ENCODE measurements at places on chromosomes 7 and 10.

DNA sequence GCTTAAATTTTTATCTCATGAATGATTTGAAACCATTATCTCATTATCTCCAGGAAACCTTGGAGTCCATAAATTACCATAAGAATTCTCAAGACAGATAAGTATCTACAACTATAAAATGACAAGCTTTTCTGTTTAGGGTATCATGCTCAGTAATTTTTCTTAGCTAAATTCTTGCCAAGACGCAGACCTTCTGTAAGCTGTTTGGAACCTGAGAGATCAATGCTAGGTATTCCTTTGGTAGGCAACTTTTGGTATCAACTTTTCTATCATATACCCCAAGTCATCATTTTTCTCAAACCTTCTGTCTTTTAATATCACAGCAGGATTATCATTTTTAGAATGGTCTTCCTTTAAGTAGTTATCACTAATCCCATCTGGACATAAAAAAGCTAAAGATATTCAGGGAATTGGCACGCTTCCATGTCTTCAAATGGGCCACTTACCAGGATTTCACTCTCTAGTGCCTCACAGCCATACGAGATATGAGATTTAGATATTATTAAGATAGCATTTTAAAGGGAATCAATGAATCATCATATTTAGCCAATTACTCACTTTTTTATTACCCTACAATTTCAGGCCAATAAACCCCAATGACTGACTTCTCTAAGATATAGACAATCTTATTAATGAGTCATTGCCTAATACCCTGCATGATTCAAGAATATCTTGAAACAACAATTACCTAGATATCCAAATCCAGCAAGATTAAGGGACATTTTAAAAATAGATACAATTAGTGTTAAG is 544.1 kb downstream of the HTR7 start:
- DNase-seq: no peak

DNA sequence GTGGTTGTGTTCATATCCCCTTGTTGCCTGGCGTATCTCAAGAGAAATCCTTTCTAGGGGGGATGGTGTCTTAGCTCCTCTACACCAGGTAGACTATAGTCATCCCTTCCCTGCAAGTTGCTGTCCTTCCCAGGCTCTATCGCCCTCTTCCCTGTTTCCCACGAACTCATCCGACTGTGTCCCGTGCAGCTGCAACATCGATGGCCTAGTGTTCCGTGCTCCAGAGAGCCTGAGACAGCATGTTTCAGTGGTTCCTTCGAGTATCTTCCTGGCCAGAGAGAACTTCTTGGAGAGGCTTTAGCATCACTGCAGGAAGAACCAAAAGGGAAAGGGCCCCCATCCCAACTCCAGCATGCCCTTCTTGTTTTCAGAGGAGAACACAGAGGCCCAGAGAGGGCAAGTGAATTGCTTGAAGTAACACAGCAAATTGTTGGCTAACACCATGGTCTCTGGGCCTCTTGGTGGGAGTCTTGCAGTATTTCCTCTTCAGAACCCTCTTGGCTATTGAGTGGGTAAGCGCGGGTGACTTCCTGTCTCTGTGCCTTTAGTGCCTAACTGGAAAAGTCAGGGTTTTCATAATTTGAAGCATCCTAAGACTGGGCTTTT is 162.9 kb downstream of the RGS10 start:
- no peak for DNase-seq

DNA sequence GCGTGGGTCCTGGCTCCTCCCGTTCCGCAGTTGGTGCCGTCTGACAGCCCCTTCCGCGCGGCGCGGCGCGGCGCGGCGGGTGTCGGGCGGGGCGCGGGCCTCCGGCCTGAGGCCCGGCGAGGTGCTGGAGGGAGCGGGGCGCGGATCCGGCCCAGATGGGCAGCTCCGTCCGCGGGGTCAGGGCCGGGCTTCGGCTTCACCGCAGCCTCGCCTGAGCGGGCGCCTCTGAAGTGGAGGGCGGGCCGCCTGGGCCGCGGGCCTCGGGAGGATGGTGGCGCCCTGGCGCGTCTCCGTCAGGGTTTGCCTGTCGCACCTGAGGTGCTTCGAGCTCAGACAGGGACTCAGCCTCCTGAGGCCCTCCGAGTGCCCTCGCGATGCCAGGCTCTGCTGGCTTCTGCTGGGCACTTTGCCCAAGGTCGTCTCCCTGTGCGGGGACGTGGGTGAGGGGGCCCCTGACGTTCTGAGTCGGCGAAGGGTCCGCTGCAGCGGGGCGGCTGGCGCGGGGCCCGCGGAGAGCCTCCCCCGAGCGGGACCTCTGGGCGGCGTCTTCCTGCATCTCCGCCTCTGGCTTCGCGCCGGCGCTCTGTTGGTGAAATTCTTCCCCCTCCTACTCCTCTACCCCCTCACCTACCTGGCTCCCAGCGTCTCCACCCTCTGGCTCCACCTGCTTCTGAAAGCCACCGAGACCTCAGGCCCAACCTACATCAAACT is 473 bp downstream of the ADCK2 start:
- DNase-seq: peak; percentile 56

- peak; percentile 91 for DNase-seq
These were observed 1.7 kb downstream of the TNS3 start for GRCh38 chr7:47580175-47580706.

GRCh38 chr7:13144673-13145072 is 457.2 kb downstream of the ARL4A start:
- no peak for DNase-seq

GRCh38 chr7:156162451-156162850 is 350.2 kb upstream of the SHH start:
- no peak for DNase-seq

GRCh38 chr10:114869520-114869892 is 47.9 kb downstream of the FHIP2A start:
- no peak for DNase-seq

DNA sequence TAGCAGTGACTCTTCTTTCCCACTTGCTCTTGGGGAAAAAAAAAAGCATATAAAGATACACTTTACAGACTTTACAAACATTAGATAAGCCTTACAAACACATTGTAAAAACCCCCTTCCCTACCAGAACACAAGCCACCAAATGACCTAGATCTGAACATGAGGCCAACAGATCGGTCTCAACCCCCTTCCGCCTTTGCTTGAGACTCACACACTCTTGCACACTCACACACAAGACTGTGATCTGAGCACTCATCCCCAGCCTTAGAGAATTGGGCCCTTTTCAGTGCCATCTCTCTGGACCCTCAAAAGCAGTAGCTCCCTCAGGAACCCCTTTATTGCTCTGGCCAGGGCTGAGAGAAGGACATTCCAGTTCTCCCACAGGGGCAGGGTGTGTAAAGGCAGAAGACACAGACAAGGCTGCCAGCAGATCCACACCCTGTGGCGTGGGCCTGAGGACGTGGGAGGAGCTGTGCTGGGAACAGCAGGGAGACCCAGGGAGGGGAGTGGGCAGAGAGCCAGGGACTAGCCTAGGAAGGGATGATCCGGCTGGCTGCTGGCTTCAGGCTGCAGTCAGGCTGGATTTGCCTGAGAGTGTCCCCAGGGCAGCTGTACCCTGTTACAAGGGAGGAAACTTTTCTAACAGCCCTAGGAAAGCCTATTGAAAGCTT is 206.7 kb downstream of the KIAA1217 start:
- DNase-seq: no peak

DNA sequence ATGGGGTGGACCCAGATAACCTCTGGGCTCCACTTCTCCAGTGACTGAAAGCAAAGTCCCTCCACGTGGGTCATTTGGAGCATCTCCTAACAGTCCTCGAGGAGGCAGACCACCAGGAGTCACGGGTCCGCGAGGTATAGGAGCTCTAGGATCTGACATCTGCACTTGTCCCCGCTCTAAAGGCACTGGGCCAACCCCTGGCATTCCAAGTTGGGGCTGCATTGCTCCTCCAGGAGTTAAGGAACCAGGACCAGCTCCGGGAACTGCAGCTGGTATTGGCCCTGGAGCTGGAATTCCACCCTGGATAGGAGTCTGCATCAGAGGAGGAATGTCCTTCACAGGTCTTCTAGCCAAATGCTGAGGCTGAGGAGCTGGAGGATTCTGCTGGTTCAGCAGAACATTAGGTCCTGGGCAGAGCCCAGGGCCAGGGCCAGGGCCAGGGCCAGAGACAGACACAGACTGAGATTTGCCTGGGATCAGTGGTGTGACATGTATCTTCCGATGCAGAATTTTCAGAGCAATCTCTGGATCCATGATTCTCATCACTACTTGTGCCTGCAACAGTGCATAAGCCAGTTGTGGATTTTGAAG is 827 bp downstream of the CSTF2T start:
- DNase-seq: no peak

- DNase-seq: no peak
These were observed 245.4 kb downstream of the AUTS2 start for GRCh38 chr7:69843653-69844052.

GRCh38 chr7:4190010-4190981 is 491.8 kb upstream of the FOXK1 start:
- DNase-seq: no peak

DNA sequence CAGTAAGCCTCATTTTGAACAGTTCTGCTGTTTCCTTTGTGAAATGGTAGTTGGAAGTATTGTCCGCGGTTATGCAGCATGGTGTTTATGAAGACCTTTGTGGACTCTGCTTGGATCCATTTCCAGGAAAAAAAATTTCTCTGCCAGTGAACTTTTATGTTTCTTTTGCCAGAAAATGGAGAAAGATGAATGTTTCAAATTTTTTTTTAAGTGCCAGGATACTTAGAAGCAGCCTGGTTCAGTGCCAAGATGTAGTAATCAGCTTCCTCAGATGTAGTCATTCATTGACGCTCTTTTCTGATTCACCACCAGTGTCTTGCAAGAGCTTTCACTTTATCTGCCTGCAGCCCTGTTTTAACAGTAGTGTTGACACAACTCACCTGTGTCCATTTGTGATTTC is 258.2 kb downstream of the SDK1 start:
- no peak for DNase-seq

DNA sequence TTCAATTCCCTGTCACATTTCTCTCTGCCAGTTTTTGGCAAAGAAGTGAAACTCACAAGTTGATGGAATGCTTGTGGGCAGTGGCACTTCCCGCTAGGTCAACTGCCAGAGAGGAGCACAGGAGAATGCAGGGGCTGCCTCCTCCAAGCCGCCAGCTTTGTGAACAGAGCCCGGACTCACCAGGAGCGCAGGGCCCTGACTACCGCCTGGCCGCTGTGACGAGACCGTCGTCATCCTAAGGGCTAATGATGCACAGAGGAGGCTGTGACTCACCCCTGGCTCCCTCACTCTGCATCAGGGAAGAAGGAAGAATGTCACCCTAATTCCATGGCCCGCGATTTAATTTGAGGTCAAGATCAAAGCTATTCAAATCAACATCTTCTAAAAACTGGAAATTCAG is 123.9 kb downstream of the TAX1BP1 start:
- DNase-seq: no peak

DNA sequence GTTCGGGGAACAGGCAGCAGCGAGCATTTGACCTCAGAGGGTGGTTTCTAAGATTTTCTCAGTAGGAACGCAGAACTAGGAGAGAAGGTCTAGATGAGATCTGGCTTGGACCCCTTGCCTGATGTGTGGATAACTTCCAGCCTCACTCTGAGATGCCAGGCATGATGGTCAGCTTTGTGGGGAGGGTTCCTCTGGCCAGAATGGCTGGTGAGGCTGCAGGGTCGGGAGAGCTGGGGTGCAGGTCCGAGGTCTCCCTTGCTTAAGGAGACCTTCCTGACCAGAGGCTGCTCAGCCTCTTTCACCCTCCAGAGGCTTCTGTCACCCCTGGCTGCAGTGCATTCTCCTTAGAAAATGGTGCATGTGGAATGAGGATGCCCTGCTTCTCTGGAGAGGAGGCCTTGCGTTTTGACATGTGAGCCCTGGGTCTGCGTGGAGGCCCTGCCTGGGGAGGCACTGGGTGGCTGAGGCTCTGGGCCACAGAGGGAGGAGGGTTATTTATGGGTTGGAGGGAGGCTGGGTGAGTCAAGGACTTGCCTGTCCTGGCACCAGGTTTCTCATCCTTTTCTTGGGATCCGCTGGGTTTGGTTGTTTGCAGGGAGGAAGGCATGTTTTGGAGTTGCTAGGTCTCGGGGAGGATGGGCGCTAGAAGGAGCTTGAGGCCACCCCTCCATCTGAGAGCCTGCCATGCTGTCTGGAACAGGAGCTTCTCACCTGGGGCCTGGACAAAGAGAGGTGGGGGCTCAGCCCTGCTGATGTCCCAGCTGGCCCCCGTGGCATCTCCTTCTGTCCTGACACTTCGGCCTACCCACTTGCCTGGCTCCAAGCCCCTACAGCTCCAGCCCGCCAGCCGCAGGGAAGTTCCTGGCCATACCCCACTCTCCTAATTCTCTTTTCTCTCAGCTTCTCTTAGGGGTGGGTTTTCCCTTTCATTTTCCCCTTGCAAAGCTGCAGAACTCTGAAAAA is 3.9 kb downstream of the FAM241B start:
- DNase-seq: no peak

DNA sequence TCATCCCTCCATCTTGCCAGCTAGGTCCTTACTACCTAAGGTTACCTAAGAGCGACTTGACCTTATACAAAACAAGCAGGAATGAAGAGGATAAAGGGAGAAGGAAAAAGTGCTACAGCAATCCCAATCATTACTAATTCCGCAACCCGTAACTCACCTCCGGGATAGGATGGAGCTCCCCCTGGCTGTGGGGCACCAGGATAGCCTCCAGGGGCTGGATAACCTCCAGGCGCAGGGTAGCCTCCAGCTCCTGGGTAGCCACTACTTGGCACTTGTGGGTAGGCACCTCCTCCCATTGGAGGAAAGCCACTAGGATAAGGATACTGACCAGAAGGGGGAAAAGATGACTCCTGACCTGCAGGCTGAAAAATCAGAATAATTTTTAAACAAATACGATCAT is 15.8 kb downstream of the ANXA7 start:
- no peak for DNase-seq

DNA sequence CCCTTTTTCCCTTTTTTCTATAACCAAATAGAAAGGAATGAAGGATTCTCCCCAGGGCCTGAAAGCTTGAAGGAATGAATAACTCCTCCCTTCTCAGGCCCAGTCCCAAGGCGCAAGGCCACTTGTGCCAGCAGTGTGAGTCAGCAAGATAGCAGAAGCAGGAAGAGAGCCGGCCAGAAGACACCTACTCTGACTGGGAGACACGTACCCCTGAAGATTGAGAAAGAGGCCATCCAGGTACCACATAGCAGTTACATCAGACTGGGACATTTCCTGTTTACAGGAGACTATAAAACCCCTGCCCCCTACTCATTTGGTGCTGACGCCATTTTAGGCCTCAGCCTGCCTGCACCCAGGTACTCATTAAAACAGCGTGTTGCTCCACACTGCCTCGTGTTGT is 65.5 kb downstream of the LRRC17 start:
- DNase-seq: no peak

DNA sequence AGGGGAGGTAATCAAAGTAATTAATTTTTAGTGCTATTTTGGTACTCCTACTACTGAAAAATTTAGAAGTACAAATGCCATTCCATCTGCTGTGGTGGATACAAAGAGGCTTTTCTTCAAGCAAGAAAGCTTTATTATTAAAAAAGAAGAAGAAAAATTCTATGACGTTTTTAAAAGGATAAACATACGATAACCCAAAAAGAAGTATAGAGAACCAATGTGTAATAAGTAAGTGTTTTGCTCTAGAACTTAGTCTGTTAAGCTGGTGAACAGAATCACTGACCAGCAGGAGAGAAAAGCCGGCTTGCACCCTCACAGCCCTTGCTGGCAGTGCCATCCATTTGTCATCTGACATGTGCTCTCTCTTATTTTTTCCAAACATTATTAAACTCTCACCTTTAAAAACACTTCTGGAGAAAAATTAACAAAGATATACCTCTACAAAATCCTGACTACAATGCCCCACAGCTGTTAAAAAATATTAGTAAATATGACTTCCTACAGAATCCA is 81.5 kb downstream of the SRPK2 start:
- DNase-seq: no peak
